Fibroblast of upper back skin (primary cell): ENCODE measurements at places on chromosomes 3 and 15.
A peak's percentile ranks its signal among the peaks of the same experiment; 100 is the strongest.

DNA sequence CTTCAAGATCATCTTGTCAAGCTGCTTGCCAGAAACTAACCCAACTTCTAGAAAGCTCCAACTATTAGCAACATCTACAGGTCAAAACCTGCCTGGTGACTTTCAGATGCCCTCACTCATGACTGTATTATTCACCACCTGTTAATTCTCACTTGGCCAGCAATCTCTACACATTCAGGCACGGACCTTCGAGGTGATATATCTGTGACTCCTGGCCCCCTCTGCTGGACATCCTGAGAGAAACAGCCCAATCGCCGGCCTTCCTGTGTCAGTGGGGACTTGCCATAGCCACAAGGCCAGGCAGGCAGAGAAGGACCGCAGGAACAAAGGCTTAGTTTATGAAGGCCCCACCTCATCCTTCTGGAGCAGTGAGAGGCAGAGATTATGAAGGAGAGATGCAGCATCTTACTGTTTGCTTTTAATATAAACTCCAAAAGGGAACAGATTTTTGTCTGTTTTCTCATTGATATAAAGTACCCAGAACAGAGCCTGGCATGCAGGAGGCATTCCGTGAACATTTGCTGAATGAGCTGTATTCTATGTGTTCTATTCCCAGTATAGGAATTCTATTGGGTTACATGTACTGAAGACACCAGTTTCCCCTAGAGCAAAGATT lies 24.4 kb upstream of the OCA2 start:
- DNase-seq: peak; percentile 72

DNA sequence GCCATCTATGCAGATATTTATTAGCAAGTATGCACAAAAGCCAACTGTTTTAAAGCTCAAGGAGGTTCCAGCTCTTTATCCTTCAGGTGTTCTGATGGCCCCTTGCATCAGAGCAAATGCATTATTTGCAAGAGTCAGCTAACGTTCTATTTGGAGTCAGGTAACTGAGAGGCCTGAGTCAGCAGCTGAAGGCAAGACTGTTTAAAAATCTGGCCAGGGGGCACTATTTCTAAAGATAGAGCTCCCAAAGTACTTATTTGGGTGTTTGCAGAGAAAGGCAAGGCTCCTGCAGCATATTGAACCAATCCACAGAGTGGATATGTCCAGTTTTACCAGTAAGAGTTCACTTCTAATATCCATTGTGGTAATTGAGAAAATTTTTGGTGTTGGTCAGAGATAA lies 146.1 kb downstream of the LRTM1 start:
- no peak for DNase-seq

DNA sequence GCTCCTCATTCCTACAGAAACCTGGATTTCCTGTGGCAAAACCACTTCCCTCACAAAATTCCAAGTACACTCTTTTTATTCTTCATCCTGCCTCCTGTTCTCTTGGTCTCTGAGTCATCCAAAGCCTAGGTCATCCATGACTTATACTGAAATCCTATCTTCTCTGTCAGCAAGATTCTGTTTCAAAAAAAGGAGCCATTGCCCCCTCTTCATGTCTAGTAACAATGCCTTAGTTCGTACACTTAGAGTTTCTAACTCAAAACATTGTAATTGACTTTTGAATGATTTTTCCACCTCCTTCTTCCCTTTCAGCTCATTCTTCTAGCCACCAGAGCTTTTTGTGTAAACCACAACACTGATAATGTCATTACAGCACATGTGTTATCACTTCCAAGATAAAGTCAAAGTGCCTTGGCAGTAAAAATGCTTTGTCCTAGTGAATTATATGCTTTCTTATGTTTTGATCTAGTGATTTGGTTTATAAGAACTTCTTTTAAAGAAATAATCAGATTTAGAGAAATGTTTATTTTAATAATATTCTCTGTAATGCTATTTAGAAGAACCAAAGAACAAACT lies 256.5 kb upstream of the NECTIN3 start:
- DNase-seq: peak; percentile 90

DNA sequence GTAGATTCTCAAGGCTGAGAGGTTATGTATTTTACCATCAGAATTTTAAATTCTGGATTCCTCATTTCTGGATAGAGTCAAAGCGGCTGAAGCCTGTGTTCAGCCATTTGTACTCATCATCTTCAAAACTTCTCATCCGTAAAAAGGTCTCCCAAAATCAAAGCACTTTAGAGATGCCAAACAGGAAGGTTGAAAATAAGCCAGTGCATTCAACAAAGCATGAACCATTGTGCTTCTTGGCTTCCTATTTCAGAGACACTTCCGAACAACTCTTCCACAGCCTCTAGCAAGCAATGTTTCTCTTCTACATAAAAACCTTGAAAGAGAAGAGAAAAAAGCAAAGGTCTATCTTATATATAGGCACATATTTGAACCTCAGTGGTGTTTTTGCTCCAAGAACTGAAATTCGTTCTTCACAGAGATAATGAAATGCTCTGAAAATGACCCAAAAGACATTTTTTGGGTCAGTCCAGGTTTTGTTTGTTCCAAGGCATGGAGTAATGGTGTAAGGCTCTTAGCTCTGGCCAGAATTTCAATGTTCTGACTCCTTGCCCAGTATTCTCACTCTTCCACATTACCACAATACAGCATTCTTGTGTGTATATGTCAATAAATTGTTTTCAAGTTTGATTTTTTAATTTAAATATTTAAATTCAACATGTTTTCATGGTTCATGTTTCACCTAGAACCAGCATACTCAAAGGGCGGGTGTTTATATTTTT lies 163.1 kb downstream of the STAC start:
- peak; percentile 43 for DNase-seq

DNA sequence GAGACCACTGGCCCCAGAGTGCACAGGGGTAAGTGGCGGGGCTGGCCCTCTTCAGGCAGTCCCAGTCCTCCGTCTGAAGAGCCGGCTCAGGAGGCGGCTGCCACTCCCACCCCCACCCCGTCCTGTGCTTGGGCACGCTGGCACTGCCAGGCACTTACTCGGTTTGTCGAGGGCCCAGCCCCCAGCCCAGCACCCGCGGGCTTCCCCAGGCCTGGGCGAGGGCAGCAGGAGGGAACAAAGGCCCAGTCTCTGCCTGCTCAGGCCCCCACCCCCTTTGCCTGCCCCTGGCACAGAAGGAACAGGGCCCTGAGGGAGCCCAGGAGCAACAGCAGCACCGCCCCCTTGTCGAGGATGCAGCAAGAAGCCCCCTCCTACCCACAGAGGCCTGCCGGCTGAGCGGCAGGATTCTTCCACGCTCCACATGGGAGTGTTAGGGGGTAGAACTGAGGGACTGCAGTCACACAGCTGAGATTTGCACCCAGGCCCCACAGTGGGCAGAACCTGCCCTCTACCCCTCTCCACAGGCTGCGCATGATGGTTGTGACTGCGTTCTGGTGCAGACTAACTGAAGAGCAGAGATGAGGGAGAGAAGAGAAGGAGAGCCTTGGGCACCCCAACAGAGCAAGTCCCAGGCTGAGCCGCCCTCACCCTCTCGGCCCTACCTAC lies 8.9 kb downstream of the DUSP7 start:
- no peak for DNase-seq

DNA sequence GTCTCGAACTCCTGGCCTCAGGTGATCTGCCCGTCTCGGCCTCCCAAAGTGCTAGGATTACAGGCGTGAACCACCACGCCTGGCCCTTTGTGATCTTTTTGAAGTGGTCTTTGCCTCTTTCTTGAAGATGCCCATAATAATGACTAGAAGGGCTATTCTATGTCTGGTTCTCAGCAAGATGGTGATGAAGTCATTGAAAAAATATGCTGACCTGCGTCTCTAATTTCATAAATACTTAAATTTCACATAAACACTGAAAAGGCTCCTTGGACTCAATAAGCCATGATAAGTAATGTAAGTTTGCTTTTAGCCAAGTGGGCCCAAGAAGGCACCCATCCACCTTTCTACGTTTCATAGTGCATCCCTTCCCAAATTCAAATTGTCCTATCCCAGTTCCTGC lies 775 bp upstream of the MAPK6 start:
- DNase-seq: peak; percentile 29

- DNase-seq: no peak
Measured at GRCh38 chr3:146605106-146605505, at the start of gene PLSCR5. TSS of gene PLSCR5 (minus strand) at chr3:146605346. CDS start at chr3:146605212, 134 bp downstream.

GRCh38 chr3:53056442-53056841 lies 10.6 kb upstream of the SFMBT1 start:
- no peak for DNase-seq

DNA sequence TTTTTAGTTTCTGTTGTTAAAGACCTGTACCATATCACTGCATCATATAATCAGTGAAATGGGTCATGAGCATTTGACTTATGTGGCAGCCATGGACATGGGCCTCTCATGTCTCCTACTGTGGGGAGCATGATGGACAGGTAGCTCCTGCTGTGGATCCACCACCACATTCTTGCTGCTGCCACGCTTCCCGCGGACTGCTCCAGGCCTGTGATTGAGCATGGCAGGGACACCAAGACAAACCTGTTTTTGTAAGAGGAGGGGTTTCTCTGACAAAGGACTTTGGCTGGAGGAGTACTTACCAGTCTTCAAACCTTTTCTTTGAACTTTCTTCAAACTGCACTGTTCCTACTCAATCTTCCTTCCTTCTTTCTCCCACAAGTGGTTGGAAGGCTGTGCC lies 17.9 kb upstream of the P2RY14 start:
- DNase-seq: no peak

DNA sequence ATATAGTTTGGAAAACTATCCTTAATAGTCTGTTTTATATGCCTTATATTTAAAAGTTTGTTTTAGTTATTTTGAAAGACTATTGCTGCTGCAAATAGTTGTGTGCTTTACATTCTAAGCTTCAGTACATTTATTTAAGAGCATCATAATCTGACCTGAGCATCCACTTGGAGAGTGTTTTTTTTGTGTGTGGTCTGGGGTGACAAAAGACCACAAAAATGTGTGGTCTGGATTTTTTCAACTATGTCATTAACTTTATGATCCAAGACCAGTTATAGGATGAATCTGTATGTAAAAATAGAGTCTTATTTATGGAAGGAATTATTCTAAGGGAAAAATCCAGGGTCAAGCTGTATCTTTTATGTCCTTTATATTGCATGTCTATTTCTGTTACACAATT lies 77.4 kb downstream of the SLTM start:
- DNase-seq: peak; percentile 85

- DNase-seq: no peak
Measured at GRCh38 chr3:127629467-127630403, 750 bp downstream of the PODXL2 start.

- no peak for DNase-seq
Measured at GRCh38 chr3:30764281-30764680, 130.2 kb downstream of the GADL1 start.

- DNase-seq: peak; percentile 62
Measured at GRCh38 chr3:183895296-183895695, 10.6 kb upstream of the PARL start.

DNA sequence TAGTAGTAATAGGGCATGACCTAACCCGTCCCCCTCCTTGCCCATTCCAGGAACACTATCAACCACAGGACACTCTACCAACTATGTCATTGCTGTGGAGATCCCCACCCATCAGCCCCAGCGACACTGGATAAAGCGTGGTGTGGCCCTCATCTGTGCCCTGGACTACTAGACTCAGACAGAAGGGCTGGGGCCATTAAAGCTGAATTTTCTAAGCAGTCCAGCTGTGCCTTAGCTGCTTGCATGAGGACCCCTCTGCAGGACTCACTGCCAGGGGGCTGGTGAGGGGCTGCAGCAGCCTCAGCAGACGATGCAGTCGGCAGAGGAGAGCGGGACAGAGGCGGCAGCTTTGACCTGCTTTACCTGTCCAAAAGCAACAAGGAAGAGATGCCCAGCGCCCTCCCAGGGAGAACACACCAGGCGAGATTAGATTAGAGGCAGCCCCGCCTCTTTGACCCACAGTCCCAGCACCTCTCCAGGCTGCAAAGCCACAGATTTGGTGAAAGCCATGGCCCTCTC lies 44.6 kb downstream of the SEMA3G start:
- DNase-seq: no peak

DNA sequence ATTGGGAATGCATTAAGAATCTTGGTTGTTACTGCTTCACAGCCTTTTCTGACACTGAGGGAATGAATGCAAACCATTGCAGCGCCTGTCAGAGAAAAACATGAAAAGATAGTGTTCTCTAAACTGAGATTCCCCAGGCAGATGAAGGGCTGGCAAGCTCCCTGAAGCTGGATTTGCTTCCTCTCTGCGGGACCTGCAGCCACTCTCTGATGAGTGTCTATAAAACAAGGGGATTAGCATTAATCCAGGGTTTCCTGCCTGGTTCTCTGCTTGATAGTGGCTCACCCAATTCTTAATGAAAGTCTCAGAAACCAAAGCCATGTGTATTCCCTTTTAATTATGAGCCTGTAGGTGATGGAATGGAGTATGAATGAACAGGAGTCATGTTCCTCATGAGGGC lies 344.3 kb upstream of the UMPS start:
- no peak for DNase-seq

GRCh38 chr3:188860147-188860546 lies 311.6 kb upstream of the TPRG1 start:
- DNase-seq: no peak

- DNase-seq: no peak
Measured at GRCh38 chr15:29320420-29320819, 50.8 kb upstream of the NSMCE3 start.

DNA sequence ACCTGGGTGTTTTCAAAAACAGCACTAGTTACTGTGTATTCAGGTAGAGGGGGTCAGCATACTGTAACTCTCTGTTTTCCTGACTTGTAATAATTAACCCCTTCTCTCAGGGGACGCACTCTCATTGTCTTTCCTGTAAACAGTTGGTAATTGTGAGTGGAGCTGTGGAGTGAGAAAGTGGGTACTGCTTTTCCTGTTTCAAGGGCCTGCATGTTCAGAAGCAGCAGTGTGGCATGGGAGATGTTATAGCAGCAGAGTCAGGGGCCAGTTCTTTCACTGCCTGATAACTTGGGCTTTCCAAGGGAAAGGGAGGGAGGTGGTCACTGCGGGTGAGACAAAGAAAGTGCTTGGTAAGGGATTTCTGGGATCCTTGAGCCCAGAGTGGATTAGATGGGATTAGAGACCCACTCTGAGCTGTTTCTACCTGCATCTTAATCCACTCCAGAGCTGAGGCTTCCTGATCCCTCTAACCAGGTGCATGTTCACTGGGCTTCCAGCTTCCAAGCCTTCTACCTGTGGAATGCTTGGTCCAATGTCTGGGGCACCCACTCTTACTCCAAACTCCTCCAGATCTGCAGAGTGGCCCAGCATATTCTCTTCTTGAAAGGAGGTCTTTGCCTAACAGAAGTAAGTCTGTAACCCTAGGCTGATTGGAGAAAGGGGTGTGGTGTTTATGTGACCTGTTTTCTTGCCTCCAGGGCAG lies 105.2 kb downstream of the RPLP1 start:
- DNase-seq: no peak

DNA sequence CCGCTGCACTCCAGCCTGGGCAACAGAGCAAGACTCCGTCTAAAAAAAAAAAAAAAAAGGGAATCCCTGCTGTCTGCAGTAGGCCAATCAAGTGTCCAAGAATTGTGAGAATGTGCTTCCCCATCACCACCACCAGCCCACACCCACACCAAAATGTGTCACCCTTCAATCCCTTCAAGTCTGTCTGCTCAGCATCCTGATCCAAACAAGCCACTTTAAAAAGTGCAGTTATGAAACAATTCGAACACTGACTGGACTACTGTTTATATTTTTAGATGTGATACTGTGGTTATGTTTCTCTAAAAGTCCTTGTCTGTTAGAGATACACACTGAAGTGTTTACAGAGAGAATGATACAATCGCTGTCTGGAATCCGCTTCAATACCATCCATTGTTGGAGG lies 78.1 kb upstream of the CGNL1 start:
- peak; percentile 30 for DNase-seq

- no peak for DNase-seq
Measured at GRCh38 chr3:81650187-81650586, 111.3 kb downstream of the GBE1 start.

GRCh38 chr15:33131552-33132232 lies 62.8 kb downstream of the FMN1 start:
- DNase-seq: peak; percentile 86

- DNase-seq: no peak
Measured at GRCh38 chr15:77126529-77127326, 55.8 kb upstream of the TSPAN3 start.
